Astrocyte of the spinal cord (primary cell): ENCODE measurements at places on chromosomes 1 and 21.

GRCh38 chr21:35222541-35222941 lies 173.4 kb upstream of the RUNX1 start:
- no peak for DNase-seq

DNA sequence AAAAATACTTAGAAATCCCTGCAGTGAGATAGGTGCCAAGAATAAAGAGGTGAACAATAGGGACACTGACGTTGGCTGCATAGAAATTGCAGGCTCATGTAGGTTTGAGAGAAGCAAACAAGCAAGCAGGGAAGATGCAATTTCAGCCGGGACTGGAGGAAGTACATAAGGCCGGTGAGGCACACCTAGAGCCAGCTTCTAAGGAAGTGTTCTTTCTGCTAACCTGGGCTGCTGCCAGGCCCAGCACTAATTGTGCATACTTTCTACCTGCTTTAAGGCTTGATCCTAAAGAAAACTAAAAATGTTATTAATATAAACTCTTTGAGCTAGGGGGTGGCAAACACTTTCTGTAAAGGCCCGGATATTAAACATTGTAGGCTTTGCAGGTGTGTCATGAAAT lies 71.0 kb downstream of the LMO4 start:
- DNase-seq: no peak

DNA sequence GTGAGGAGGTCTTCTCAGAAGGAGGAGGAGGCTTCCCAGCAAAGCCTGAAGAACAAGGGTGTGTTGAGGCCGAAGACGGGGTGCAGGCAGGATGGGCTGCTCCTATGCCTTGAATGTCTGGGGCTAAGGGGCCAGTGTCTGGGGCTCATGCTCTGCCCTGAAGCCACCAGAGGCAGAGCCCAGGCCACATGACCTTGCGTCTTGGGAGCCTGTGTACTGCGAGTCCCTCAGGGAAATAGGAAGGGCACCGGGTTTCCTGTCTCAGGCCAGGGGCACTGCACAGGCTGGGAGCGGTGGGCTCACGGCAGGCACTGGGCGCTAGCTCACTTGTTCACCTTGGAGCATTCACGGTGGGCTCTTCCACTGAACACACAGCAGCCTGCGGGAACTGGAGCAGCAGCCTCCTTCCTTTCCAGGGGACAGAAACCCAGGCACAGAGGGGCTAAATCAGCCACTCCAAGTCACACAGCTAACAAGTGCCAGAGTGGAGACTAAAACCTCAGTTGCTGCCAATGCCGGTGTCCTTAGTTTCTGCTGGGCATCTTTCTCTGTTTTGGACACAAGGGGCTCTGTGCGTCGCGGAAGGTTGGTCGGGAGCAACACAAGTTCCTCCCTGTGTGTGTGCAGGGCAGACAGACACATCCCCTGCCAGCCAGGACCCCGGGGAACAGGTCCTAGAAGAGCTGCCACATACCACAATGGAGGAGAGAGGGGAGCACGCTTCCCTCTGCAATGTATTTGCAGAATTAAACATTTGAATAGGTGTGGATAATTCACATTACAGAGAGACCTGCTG lies 104.8 kb upstream of the C1orf174 start:
- no peak for DNase-seq

DNA sequence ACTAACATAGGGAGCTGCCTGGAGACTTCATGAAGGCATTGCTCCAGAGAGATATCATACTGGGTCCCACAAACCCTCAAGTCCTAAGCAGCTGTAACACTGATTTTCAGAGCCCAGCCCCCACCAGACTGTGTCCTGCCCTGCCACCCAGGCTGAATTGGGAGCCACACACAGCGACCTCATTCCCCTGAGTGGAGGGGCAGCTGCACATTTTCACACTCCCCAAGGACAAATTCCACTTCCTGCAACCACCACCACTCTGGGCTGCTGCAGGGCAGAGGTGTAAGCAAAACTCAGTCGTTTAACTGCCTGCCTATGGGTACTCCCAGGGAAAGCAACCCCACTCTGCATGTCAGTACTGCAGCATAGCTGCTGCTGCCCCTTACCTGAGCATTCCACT lies 19.8 kb downstream of the DTL start:
- DNase-seq: no peak

DNA sequence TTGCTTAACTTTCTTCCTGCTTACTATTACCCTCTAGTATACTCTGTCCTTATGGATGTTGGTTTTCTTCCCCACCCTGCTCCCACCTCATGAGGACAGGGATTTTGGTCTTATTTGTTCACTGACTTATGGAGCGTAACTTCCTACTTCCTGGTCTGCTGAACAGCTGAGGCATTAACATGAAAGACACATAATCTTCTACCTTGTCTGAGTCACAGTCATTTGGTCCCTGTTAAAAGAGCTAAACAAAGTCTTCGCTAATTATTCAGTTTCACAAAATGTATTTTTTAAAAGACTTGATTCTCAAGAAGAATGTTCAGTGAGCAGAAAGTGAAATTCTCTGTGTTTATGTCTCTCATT lies 18.5 kb downstream of the RNASEL start:
- DNase-seq: no peak

- no peak for DNase-seq
Measured at GRCh38 chr1:39294531-39294930, 90.0 kb downstream of the MACF1 start.

DNA sequence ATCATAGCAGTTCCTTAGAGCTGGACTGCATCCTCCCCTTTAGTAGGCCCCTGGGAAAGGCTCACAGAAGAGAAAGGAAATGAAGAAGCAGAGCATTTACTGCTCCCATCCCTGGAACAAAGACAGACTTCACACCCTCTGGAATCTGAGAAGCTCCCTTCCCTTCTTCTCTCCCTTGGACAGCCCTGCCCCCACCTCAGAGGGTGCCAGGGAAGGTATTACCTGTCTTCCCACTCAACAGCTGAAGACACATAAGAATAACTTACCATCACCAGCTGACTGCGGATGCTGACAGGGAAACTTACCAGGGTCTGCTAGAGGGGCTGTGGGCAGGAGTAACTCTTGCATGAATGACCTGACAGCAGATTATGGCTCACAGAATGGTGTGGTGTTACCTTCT lies 14.1 kb upstream of the FAAH start:
- no peak for DNase-seq

DNA sequence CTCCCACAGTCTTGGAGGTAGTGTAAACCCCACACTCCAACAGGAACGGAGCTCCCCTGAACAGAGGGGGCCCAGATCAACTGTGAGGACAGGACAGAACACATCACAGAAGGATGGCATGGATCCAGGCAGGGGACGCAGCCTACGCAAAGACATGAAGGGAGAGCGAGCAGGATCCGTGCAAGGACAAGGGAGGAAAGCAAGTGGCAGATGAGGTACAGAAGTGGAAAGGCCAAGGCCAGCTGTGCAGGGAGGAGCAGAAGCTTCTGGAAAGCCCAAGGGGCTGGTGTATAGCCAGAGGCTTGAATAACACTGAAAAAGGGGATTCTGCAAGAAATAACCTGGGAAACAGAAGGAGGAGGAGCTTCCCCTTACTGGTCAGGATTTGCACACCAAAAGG lies 81.2 kb downstream of the SIPA1L2 start:
- DNase-seq: no peak

DNA sequence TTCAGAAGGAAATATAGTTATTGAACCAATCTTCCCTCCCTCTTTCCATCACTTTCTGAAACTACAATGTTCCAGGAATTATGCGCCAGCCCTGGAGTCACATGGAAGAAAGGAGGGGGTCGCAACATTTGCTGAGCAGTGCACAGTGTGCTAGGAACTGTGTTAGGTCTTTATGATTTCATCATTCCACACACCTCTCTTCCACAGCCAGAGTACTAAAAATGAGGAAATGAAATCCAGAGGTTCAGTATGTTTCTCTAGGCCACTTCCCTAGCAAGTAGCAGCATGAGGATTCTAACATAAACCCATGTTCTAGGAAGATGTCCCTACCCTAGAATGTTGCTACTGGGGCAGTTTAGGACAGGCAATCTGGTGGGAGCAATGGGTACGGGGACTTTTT lies 158.1 kb downstream of the SLC45A1 start:
- DNase-seq: no peak

- DNase-seq: no peak
Measured at GRCh38 chr21:32044205-32045180, 171.7 kb downstream of the HUNK start.

- DNase-seq: peak; percentile 79
Measured at GRCh38 chr1:62356257-62356835, 37.1 kb upstream of the KANK4 start.

- DNase-seq: no peak
Measured at GRCh38 chr1:39656391-39656790, 15.5 kb downstream of the NT5C1A start.

- DNase-seq: no peak
Measured at GRCh38 chr1:60949154-60949825, 133.1 kb upstream of the NFIA start.

- peak; percentile 67 for DNase-seq
Measured at GRCh38 chr1:31707711-31708110, 3.9 kb upstream of the COL16A1 start.

DNA sequence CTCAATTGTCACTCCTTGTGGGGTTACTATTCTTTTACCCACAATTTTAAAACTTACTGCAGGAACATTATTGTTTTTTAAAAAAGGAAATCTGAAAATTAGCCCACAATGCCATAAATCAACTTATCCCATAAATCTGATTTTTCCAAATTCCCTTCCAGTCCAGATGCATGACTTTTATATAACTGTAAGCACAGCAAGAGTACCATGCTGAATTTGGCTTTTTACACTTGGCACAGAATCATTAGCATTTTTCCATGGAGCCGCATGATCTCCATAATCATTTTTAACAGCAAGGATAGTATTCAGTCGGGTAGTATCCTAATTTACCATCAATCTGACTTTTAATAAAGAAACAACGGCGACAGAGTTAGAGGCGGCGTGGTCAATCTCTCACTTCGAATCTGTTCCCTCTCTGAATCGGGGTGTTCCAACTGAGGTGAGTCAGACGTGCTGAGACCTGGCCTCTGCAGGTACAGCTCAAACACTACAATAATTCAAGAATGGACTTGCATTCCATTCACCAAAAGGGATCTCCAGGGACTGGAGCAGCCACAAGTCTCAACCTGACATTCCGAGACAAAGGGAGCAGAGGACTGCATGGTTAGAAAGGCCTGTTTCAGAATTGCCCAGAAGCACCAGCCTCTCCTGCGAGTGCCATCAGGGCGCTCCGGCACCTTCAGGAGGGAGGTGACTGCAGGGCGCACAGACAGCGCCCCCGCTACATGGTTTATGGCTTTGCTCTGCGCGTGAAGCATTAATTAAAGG lies 48.9 kb downstream of the SLC66A1 start:
- no peak for DNase-seq

- no peak for DNase-seq
Measured at GRCh38 chr1:214463596-214463995, 87.8 kb downstream of the PTPN14 start.

DNA sequence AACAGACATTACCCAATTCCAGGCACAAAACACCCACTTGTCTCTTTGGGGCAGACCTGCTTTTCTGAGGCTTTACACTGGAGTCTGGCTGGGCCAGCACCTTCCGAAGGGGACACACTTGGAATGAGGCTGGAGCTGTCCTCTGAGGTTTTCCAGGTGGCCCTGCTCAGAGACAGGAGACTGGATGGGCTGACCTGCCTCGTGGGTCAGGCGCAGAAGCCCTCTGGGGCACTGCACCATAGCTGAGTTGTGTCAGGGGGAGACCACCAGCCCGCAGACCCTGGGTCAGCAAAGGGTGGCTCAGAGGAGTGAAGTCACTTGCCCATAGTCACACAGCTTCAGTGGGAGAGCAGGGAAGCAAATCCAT lies 1.8 kb downstream of the SH2D5 start:
- no peak for DNase-seq

DNA sequence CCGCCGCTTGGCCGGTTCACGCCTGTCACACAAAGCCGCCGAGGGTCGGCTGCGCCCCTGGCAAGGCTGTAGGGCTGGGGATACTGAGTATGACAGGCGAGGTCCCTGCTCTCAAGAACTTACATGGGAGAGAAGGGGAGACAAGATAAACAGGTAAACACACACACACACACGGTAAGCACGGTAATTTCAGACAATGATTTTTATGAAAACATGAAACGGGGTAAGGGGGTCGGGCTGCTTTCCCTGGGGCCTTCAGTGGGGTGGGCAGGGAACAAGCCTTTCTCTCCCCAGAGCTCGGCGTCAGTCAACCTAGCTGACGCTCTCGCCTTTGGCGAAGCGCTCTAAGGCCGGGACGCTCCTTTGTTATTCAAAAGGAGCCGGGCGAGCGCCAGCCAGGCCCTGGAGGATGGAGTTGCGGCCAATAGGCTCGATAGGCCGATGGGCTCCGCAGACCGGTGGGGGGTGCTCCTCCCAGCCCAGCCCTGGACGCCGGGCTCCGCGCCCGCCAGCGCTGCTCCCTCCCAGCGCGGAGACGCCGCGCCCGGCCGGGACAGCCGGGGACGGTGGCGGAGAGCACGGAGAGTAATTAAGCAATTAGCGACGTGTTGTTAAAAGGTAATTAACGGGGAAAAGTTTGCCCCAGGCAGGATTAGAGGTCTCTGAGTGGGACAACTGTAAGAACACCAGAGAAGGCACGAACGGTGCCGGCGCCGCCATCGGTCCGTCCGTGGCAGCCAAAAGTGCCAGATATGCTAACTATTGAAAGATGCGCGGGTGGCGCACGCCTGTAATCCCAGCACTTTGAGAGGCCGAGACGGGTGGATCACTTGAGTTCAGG lies 950 bp upstream of the INKA2 start:
- DNase-seq: peak; percentile 66

DNA sequence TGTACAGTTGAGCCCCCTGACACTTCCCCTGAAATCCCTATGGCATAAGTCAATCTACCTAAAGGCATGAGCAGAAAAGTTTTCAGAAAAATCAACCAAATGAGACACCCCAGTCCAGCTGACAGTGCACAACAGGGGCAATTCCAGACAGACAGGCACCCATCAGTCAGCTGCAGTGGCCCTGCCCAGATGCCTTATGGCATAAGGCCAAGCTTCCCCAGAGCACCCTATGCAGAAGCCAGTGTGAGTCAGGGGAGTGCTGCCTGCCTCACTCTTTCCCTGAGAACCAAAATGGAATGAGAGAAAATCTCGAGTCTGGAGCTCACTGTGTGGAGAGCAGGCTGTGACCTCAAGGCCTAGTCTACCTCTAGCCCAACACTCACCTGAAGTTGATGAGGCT lies 38.1 kb downstream of the MRAP start:
- DNase-seq: peak; percentile 52

- DNase-seq: no peak
Measured at GRCh38 chr1:97089173-97089572, 367.6 kb downstream of the PTBP2 start.

DNA sequence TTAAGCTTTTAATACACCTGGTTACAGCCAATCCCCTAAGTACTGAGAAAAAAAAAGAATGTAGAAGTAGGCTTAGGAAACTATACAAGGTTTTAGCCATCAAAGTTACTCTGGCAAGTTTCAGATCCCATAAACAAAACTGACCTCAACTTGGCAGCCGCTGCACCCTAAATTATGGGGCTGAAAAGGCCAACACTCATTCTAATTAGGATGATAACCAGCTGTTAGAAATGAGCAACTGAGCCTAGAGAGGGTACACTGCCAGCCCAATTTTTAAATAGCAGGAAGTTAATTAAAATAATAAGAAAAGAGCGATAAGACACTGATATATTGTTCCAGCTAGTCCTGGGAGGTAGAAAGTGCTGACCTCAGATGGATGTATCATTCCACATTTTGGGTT lies 105.7 kb upstream of the VAV3 start:
- DNase-seq: no peak
